Motor neuron (in vitro differentiated cells): ENCODE measurements at places on chromosomes 2 and 18. TPM values are rescaled to one million over a fixed set of nuclear protein-coding genes. Genes with fewer than 3 reads are reported as not detected.

IL36B gene
- total RNA-seq, result 0.31 TPM in 1 of 2 replicates, not detected in the other

INPP1 gene
- 14.3 and 29.2 TPM in 2 replicates for total RNA-seq

GPR45 gene
- 1.7 TPM in 1 of 2 replicates, not detected in the other for total RNA-seq

UGT1A8 gene
- not detected in 2 replicates for total RNA-seq

ANO7 gene
- total RNA-seq, result 1.7 and 2.1 TPM in 2 replicates

E2F6 gene
- total RNA-seq, result 21.0 and 22.5 TPM in 2 replicates

CHRND gene
- total RNA-seq, result 0.26 and 0.50 TPM in 2 replicates

- ATAC-seq, result no peak
These were observed 139.4 kb downstream of the WDSUB1 start for GRCh38 chr2:159146996-159147666.

GRCh38 chr2:161947836-161948235 is 126.2 kb downstream of the DPP4 start:
- ATAC-seq, result no peak

DNA sequence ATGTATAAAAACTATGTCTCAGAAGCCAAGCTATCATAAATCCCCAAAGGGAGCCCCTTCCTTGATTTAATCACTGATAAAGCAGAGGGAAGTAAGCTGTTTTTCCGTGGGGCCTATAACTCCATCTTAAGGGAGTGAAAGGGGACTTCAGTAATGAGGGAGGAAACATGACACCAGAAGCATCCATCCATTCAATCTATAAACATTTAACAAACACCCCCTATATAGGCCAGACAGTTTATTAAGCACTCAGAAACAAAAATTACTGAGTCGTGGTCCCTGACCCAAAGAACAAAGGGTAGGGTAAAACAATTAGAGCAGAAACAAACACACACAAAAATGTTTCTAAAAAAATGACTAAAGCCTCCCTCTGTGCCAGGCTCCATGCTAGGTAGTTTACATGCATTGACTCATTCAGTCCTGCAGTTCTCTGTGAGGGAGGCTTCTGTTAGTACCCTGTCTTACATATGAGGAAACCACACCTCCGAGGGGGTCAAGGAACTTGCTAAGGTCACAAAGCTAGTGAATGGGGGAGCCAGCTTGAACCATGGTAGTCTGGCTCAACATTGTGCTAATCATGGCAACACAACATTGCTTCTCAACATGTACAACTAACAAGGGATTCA is 472.1 kb downstream of the CDH2 start:
- no peak for ATAC-seq

DNA sequence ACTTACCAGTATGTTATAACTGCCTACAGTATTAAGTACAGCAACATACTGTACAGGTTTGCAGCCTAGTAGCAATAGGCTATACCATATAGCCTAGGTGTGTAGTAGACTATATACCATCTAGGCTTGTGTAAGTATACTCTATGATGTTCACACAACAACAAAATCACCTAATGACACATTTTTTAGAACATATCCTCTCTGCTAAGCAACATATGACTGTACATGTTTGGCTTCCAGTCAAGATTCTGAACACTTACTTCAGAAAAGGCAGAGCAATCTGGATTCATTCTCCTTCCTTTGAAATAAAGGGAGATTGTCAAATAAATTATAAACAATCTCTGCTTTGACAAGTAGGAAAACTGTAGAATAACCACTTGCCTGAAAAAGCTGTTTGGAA is 81.8 kb downstream of the EXOC6B start:
- ATAC-seq, result no peak

DNA sequence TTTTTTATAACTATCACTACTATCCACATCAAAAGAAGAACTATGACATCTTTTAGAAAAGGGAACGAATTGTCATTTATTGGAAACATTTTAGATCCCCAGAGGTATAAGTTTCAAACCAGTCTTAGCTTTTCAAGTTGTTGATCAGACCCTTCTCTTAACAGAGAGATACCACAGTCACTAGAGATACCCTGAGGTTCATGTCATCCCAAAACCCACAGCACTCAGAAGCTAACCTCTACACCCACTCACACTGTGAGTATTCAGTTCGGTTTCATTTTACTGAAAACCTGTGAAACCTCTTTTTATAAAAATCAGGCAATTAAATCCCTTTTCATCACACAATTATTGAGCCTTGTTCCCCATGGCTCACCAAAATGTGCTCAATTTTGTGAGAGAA is 156.2 kb downstream of the DTNA start:
- ATAC-seq, result no peak

DNA sequence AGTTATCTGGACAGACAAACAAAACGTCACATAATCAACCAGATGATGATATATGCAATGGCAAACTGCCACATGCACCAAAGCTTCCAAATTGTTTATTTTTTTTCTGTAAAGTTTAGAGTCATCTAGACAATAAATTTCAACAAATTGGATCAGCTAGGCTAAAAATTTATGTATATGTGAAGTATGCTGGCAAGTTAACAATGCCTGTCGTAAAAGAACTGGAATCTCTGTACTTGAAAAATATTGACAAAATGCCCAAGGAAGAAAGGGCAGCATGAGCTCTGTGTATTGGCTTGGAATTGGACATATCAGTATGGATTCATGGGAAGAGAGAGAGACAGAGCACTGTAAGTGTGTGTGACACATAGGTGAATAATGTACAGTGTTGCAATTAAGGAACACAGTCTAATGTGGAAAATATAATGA is 309.8 kb downstream of the ERBB4 start:
- ATAC-seq, result no peak

GRCh38 chr2:20599861-20600461 is 50.9 kb downstream of the HS1BP3 start:
- no peak for ATAC-seq

DNA sequence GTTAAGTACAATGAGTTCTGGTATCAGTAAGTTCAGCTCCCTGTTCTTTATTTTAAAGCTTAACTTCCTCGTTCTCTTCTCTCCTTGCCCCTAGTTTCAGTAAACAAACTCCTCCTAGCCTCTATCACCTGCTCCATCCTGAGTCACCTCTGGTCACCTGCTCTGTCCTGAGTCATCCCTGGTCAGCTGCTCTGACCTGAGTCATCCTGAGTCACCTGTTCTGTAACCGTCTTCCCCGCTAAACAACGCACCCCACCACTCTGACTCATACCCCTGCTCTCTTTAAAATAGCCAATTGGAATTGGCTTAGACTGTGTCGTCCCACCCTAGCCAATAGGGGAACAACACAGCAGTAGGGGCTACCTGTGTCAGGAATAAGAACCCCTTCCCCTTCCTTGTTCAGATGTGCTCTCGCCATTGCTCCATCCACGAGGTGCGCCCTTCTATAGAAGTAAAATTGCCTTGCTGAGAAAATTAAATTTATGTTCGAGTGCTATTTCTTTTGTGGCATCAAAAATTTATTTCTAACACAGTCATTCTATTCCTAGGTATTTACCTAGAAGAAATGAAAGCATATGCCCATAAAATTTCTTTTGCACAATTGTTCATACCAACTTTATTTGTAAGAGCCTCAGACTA is 24.9 kb upstream of the RMND5A start:
- no peak for ATAC-seq

DNA sequence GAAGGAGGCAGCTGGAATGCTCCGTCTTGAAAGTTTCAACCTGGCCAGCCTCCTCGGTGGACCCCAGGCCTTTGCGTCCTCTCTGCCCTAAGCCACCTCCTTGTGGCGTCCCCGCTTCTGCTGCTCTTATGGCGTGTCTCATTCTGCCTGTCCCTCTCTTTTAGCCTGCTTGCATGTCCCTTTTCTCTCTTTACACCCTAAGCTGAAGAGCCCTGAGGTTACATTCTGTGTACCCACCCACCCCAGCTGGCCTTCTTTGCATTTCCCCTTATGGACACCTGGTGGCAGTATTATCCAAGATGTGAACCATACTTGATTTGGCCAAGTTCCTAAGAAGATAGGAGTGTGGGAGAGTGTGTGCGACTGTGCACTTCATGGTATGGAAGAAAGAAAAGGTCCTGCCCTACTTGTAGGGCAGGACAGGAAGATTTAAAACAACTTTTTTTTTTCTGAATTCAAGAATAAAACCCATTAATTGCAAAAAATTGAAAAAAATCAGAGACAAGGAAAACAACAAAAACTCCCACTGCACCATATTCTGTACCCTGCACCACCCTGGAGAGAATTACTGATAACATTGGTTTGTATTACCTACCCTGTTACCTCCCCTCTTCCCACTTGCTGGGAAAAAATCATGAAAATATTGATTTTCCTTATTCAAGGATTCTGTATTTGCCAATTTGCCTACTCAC is 77.4 kb downstream of the DYSF start:
- peak; percentile 86 for ATAC-seq
